ELR (cell line): ENCODE measurements at places on chromosomes 2 and 18.
A peak's percentile ranks its signal among the peaks of the same experiment; 100 is the strongest.

GRCh38 chr2:128454980-128455720 is 136.5 kb upstream of the HS6ST1 start:
- no peak for DNase-seq

DNA sequence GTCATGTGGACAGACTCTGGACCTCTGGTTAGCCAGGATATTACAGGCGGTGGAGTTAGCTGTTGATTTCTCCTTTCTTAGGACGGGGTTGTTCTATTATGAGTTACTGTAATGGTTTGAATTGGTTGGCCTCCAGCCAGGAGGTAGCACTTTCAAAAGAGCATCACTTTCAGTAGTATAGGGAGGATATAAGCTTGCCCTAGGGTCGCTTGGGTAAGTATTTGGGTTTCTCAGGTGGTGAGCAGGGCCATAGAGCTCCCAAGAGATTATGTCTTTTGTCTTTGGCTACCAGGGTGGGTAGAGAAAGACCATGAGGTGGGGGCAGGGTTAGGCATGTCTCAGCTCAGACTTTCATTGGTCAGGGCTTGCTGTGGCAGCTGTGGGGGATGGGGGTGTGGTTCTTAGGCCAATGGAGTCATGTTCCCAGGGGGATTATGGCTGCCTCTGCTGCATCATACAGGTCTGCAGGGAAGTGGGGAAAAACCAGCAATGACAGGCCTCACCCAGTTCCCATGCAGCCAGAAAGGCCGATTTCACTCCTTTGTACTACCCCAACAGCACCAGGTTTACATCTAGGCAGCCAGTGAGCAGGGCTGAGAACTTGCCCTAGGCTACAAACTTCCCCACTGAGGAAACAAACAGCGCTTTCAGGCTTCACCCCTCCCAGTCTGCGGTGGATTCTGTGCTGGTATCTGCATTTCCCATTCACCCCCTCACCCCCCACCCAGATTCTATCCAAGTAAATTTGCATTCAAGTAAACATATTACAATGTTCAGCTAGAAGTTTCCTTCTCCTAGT is 89.4 kb upstream of the SLC38A11 start:
- DNase-seq = no peak

- peak; percentile 15 for DNase-seq
Measured at GRCh38 chr18:48562075-48562474, 23.2 kb downstream of the CTIF start.

DNA sequence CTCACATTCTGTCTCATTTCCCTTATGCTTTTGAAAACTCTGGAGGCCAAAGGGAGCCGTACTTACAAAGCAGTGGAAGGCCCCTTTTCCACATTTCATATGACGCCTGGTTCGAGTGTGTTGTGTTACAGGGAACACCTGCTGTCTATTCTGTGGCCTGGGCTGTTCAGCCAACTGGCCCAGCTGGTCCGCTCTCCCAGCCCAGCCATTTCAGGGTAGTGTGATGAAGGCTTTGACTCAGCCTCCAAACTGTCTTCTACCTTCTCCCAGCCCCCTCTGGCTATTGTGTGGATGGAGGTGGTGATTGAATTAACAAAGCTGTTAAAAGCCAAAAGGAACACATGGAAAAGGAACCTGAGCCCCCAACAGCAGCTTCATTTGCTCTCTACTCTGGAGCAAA is 233.8 kb downstream of the ICOS start:
- DNase-seq = no peak

DNA sequence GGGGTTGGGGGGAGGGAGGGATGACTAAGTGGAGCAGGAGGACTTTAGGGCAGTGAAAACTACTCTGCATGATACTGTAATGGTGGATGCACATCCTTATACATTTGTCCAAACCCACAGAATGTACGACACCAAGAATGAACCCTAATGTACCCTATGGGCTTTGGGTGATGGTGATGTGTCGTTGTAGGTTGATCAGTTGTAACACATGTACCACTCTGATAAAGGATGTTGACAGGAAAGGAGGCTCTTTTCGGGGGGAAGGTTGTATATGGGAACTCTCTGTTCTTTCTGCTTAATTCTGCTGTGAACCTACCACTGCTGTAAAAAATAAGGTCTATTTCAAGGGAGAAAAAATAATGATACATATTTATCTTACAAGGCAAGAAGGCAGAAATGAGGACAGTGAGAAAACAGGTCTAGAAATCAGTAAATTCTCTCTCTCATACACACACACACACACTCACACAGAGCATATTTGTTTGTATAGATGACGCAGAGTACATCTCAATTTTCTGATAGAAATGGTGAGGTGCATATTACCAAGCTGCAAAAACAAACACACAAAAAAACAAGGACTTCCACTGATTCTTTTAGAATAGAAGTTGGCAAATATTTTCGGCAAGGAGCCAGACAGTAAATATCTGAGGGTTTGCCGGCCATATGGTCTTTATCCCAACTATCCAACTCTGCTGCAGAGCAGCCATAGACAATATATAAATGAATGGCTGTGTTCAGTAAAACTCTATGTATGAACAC is 20.2 kb downstream of the FAM124B start:
- no peak for DNase-seq

DNA sequence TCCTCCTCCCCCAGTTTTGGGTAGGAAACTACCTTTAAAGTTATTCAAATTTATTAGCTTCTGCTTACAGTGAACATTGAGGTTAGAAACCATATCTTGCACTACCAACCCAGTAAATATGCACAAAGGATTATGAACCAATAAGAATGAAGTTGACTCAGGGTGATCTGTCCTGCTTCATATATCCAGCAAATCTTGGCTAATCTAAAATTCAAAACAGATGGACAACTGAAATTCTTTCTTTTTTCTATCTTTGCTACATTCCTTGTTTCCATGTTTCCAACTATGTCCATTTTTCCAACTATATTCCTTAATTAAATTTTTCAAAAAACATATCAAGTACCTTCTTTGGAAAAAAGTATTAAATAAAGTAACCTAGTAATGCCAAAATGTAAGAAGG is 149.3 kb downstream of the FAM124B start:
- peak; percentile 34 for DNase-seq

DNA sequence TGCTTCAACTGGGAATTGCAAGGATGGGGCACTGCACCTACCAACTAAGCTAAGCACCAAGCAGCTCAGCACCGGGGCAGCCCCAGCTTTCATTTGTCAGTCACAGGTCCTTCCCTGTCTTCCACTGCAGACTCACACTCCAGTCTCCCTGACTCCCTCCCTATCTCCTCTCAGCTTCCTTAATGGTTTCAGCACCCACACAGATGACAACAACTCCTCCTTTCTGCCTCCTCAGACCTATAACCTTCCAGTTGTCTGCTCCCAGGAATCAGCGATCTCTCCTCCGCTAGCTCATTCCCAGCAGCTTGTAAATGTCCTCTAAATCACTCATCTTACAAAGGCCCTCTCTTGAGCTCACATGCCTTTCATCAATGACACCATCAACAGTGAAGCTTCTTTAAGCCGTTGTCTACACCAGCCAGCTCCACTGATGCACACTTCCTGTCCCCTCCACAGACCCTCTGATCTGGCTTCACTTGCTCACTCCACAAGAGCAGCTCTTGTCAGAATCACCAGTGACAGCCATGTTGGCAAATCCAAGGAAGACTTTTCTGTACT is 32.1 kb downstream of the CLASP1 start:
- no peak for DNase-seq

GRCh38 chr2:190352668-190353536 is 9.5 kb downstream of the INPP1 start:
- DNase-seq = no peak

DNA sequence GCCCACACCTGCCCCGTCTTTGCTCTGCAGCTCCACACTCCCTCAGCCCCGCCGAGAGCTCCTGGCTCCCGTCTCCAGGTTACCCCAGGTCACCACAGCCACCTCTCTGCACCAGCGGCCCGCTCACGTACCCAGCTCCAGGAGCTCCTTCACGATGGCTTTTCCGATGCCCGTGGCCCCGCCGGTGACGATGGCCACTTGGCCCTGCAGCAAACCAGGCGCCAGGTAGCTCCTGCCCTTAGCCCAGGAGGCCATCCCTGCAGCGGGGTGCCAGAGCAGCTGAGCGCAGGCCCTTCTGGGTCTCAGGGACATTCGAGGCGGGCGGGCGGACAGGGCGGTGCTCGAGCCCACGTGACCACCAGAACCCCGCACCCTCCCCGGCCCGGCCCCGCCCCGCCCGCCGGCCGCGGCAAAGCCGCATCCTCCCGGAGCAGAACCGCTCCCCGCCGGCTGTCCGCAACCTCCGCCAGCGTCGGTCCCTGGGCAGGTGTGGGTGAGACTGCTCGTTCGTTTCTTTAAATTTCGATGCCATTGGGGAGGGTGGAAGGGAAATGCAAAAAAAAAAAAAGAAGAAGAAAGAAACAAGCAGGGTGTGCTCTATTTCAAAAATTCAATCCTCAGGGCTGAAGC is at the start of the genes PECR and TMEM169:
PECR (minus strand) TSS at position 323 of the 630 bp plus-strand sequence; CDS start at position 255, 68 bp downstream.
TMEM169 (plus strand) TSS at position 433 of the 630 bp plus-strand sequence. CDS start 14,045 bp downstream, outside the sequence.
- peak; percentile 78 for DNase-seq

- DNase-seq = peak; percentile 82
Measured at GRCh38 chr2:235106874-235107639, 155.2 kb downstream of the SH3BP4 start.

GRCh38 chr2:220932041-220932440 is 640.1 kb downstream of the EPHA4 start:
- DNase-seq = no peak

GRCh38 chr18:25133879-25134278 is 218.1 kb downstream of the ZNF521 start:
- no peak for DNase-seq

DNA sequence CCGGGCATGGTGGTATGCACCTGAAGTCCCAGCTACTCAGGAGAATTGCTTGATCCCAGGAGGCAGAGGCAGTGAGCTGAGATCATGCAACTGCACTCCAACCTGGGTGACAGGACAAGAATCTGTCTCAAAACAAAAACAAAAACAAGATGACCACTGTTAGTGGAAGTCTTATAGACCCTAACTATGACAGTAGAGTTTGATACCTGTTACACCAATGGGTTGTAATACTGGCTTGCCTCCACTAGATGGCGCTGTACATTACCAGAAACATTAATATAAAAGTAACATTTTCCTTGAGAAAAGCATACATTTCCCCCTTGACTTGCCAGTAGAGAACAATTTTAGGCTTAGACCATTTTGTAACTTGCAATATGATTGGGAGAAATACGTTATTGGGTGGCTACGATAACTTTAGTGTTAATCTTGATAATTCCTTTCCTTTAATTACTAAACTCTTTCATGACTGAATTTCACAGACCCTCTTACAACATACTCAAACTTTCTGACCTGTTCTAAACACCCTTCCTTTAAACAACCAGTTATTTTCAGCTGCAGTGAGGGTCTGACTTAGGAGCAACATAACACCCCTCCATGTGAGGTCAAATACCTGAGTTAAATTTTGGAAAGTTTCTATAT is 19.5 kb downstream of the SLC25A52 start:
- peak; percentile 34 for DNase-seq

GRCh38 chr2:189803431-189803830 is 19.2 kb downstream of the PMS1 start:
- DNase-seq = no peak

- DNase-seq = no peak
Measured at GRCh38 chr2:181348107-181348837, 108.9 kb upstream of the ITGA4 start.

- DNase-seq = no peak
Measured at GRCh38 chr2:198188982-198189381, 384.6 kb downstream of the PLCL1 start.
